ENCODE measurements at places on chromosomes 5 and 9.

DNA sequence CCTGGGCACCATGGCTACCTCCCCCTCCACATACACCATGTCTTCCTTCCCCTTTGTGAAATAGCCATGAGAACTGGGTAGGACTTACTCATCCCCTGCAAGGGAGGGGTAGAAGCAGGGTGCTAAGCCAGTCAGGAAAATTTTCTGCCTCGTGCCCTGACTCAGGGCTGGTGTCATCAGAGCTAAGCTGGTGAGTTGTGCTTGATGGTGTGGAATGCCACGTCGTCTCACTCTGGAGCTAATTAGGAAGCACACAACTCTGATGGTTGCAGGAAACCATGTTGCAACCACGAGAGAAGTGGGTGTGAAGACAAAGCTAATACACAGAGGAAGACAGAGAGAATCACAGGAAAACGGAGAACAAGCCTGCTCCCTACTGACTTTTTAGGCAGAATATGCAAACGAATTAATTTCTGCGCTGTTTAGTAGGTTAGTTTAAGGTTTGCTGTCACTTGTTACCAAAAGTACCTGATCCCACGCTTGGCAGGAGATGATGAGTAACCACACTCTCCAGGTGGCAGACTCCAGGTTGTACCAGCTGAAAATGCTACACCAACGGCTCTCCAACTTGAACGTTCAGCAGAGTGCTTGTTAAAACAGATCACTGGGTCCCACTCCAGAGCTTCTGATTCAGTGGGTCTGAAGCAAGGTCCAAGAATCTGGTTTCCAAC lies 54.5 kb downstream of the STK10 start:
- no peak for DNase-seq

DNA sequence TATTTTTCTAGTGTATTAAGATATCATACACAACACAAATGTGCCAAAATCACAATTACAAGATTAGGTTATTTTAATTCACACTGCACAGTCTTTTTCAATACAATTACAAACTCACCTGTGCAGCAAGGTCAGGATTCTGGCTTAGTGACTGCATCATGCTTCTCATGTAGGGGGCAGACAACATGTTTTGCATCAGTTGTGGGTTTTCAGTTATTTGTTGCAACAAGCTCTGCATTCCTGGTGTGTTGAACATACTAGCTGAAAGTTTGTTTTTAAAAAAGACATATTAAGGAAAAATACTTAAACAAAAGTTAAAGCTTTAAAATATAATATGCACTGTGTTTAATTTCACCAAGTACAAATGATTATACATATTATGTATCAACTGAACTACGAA lies 38.7 kb downstream of the UBQLN1 start:
- no peak for DNase-seq

- no peak for DNase-seq
Observed at GRCh38 chr9:111068771-111069170, 30.5 kb upstream of the LPAR1 start.

- DNase-seq = no peak
Observed at GRCh38 chr9:93116072-93116961, 17.7 kb downstream of the NINJ1 start.

GRCh38 chr9:15374310-15374709 lies 48.4 kb upstream of the SNAPC3 start:
- no peak for DNase-seq

DNA sequence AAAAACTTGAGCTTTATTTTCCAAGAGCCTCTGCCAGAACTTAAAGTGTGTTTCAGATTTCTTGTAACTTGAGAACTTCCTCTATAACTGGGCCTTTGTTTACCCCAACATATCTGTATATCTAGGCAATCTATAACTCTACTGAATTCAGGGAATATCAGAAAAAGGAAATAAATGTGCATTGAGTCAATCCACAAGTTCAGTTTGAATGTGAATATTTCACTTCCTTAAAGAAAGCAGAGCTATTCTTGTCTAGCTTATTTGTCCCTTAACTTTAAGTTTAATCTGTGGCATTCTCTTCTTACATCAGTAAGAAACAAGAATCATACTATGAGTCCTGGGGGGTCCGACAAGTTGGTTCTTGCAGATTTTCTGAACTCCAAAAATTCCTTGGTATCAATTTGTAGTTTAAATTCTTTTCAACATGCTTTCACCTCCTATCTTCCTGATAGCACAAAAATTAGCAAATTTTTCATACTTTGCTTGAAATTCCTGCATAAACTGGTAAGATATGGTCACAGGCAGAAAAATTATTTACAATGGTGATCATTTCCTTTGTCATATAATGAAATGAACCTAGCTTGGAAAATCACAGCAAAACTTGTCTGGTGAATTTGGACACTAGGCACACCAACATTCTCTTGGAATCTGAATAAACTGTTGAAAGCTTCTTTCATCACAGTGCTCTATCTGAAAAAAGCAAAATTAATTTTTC lies 19.8 kb upstream of the ITGA1 start:
- DNase-seq = no peak
